ENCODE measurements at places on chromosomes 1 and 21. TPM values are rescaled to one million over a fixed set of nuclear protein-coding genes. Genes with fewer than 3 reads are reported as not detected.
A peak's percentile ranks its signal among the peaks of the same experiment; 100 is the strongest.

GRCh38 chr21:14356746-14357145 lies 26.2 kb downstream of the HSPA13 start:
- no peaks in the 10 kb centered on the region for H3K27me3 ChIP-seq
- H3K27ac ChIP-seq: no peak overlapping the region
- H3K4me1 ChIP-seq: no peaks in the 10 kb centered on the region
- no peaks in the 10 kb centered on the region for H3K36me3 ChIP-seq
- no peak overlapping the region for H3K4me3 ChIP-seq

RAVER2 gene
- 6.2 TPM for polyA plus RNA-seq

GRCh38 chr1:176567190-176567794 lies 104.3 kb downstream of the PAPPA2 start:
- no peaks in the 10 kb centered on the region for H3K27me3 ChIP-seq
- no peaks in the 10 kb centered on the region for H3K36me3 ChIP-seq
- no peak for DNase-seq

GRCh38 chr1:69520326-69520725 lies 47.4 kb upstream of the LRRC7 start:
- DNase-seq: no peak
- H3K27me3 ChIP-seq: no peaks in the 10 kb centered on the region
- no peak overlapping the region for H3K4me3 ChIP-seq
- H3K4me1 ChIP-seq: no peaks in the 10 kb centered on the region
- H3K36me3 ChIP-seq: no peaks in the 10 kb centered on the region

NPPB gene
- polyA plus RNA-seq: 0.77 TPM

DNA sequence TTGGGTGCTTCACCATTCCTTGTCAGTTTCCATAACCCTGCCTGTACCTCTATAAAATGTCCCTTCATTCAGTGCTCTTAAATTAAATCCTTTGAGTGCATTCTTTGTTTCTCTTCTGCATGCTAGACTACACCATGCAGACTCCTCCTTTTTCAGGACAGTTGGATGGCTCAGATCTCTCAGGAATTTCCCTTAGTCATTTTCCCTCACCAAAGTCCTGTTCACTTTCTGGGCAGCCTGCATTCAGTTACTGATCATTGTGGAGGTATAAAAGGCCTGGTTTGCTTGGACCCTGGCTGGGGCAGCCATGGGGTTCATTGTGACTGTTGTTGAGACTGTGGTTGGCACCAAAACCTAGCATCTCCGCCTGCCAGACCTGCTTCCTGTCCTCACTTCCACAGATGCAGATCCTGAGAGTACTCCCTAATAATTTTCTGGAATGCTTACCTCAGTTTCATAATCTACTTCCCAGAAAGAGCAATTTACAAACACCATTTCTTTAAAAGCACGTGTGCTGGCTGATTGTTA lies 88.4 kb downstream of the PDE4B start:
- H3K36me3 ChIP-seq: no peaks in the 10 kb centered on the region
- DNase-seq: no peak
- no peak overlapping the region for H3K27ac ChIP-seq
- no peak overlapping the region for H3K4me3 ChIP-seq
- no peaks in the 10 kb centered on the region for H3K4me1 ChIP-seq

DNA sequence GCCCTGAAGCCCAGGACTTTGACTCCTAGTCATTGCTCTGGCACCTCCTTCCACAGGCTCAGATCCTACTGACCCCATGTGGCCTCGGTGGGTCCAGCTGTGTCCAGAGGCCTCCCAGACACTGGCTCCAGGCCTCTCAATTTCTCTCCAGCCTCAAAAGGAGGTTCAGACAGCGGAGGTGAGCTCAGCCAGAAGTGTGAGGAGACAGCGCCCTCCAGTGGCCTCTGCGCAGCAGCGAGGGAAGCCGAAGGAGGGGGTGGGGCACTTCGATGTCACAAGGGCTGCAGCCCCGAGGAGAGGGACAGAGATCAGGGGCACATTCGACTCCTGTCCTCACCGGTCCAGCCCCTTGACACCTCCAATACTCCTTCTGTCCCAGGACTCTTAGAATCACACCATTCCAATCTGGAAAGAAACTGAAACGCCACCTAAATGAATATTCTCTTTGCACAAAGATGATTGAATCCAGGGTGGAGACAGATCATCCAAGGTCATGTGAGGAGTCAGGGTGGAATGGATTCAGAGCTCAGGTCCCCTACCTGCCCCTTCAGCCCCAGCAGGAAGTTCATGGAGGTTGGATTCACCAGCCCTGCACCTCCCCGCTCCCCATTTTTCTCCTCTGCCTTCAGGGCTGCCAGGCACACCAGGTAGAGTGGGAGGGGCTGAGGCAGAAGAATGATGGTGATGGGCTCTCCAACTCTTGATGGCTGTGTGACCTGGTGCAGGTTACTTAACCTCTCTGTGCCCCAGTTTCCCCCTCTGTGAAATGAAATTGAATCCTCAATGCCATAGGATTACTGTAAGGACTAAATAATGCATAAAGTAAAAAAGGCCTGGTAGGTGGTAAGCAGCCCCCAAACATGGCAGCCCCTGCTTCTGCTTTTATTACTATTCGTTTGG lies 34.8 kb upstream of the ZBTB40 start:
- no peak overlapping the region for H3K27ac ChIP-seq
- DNase-seq: peak; percentile 53
- no peaks in the 10 kb centered on the region for H3K27me3 ChIP-seq
- no peaks in the 10 kb centered on the region for H3K36me3 ChIP-seq
